ENCODE measurements at places on chromosomes 2 and 18. TPM values are rescaled to one million over a fixed set of nuclear protein-coding genes. Genes with fewer than 3 reads are reported as not detected.

- DNase-seq = peak; percentile 48
Measured at GRCh38 chr2:174693344-174693743, 70.9 kb downstream of the CHRNA1 start.

GRCh38 chr18:55214534-55214933 is 255.3 kb upstream of the CCDC68 start:
- DNase-seq = no peak

DNA sequence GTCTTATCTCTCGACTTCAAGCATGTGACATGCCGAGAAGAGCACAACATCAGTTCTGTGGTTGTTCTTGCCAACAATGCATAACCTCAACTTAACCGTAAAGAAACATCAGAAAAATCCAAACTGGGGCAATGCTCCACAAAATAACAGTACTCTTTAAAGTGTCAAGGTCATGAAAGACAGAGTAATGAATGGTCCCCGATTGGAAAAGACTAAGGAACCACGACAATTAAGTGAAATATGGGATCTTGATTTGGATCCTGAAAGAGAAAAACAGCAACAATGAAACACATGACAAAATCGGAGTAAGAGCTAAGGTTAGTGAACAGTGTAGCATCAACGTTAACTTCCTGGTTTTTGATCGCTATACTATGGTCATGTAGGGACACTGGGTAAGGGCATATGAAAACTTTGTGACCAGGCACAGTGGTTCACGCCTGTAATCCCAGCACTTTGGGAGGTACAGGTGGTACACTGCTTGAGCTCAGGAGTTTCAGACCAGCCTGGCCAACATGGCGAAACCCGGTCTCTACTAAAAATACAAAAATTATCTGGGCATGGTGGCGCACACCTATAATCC is 55.2 kb downstream of the UNC50 start:
- no peak for DNase-seq

GCC2 gene
- total RNA-seq = 30.1 TPM

DNA sequence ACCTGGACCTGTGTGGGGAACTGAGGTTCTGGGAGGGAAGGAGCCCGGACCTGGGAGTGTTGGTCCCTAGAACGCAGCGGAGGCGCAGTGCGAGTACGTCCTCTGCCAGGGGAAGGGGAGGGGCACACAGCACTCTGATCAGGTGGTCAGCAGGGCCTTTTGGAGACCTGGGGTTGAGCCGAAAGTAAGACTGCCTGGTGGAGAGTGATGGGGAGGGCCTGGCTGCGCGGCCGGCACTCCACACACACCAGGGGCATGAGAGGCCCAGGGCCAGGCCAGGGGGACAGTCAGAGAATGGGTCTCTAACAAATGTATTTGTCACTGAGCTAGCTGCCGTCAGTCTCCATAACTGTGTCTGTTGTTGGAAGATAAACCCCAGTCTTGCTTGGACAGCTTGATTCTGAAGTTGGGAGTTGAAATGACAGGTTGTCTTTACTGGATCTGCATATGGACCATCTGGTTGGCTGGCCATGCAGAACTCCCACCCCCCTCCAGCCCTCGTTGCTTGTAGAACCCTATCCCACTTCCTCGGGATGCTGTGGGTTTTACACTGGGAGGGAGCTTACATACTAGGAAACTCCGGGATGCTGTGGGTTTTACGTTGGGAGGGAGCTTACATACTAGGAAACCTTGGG is 75.4 kb upstream of the NFATC1 start:
- peak; percentile 41 for DNase-seq

DNA sequence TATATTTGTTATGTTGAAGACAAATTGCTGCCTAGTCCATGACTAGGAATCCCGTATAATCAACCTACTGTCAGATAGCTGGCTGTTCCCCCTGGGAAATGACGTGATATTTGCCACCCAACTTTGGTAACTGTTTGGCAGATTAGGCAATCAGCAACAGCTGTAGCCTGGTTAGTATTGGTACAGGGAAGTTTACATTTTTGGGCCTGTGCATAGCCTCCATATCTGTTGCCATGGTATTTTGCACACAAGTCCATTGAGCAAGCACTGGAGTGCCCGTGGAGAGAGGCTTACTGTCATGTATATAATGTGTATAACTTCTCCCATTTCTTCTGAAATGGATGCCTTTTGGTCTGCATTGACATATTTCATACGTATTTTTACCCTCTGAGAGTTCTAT is 27.7 kb downstream of the BIRC6 start:
- no peak for DNase-seq

- no peak for DNase-seq
Measured at GRCh38 chr2:27290549-27290948, 8.3 kb downstream of the TRIM54 start.

HNRNPLL gene
- 71.6 TPM for total RNA-seq

DNA sequence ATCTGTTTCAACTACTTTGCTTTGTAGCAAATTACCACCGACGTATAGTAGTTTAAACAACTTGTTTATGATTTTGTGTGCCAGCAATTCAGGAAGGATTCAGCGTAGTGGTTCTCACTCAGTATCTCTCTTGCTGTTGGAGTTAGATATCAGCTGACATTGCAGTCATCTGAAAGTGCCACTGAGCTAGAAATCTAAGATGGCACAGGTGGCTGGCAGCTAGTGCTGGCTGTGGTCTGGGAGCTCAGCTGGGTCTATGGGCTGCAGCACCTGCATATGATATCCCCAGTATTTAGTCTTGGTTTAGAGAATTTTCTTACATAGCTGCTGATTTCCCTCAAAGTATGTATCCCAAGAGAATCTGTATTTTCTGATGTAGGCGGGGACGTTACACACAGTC is 235.6 kb downstream of the SCG2 start:
- no peak for DNase-seq

GRCh38 chr2:60317844-60318243 is 235.6 kb downstream of the BCL11A start:
- DNase-seq = no peak

GRCh38 chr2:201186982-201187381 is 4.0 kb downstream of the CASP10 start:
- no peak for DNase-seq
